Cerebellar cortex (tissue), 1 donor: ENCODE measurements at places on chromosomes 6 and 20.
A peak's percentile ranks its signal among the peaks of the same experiment; 100 is the strongest.

DNA sequence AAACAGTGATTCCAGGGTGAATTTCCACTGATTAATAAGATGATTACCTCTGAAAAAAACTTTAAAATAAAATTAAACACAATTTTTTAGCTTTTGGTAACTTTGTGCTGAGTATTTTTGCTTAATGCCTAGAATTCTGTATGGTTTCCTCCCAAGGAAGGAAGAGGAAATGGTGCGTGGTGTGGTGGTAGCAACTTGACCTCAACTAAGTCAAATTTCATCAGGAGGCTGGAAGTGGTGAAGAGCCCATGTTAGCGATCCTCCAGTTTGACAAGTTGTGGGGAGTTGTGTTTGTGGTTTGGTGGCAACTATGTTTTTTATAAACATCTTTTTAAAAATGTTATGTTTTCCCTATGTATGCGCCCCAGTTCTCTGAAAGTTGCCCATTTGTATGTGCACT, 5.0 kb upstream of the RTF2 start:
- no peak for DNase-seq

- no peak for DNase-seq
Measured at GRCh38 chr6:34178357-34179105, 32.6 kb upstream of the GRM4 start.

DNA sequence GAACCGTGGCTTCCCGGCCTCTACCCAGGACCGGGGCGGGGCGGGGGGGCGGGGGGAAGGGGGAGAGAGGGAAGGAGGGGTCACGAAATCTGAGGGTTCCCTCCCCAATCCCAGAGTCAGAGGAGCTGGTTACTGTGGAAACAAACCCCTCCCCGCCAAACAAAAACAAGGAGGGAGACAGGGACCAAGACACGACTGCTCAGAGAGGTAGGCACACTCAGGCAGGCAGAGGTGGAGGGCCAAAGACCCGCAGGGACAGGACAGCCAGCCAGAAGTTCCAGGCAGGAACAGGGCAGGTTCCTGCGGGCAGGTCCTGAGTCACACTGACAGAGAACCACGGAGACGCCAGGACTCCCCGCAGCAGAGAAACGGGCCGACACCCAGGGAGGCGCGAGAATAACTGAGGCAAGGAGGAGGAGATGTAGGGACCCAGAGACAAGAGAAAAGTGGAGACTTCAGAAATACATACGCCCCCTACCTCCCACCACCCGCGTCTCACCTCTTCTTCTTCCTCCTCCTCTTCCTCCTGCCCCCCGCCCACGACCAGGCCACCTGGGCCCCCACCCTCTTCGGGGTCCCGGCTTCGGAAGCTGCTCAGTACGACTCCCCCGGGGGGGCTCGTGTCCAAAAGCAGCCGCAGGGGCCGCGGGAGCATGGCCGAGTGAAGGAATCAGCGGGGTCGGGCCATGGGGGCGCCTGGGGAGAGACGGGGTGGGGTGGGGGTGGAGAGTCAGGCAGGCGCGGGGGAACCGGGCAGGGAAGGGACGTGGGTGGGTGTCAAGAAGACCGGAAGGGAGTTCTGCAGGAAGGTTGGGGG, 578 bp downstream of the RGL2 start:
- peak; percentile 87 for DNase-seq

DNA sequence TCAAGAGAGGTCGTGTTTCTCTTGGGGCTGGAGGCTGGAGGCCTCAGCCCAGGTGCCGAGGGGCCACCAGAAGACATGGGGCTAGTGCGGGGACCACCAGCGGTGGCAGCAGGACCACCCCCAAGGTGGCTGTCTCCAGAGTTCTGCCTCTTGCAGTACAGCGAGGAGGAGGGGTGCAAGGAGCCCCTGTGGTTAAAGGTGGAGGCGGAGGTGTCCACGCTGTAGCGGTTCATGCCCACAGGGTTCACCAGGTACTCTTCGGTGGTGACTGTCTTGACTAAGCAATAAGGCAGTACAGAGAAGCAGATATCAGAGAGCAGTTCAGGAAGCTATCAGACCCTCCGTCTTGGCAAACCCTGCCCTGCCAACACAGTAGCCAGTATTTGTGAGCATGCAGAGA, 103.4 kb downstream of the SCML4 start:
- DNase-seq: no peak

- DNase-seq: no peak
Measured at GRCh38 chr6:38579010-38579628, 60.6 kb downstream of the BTBD9 start.

DNA sequence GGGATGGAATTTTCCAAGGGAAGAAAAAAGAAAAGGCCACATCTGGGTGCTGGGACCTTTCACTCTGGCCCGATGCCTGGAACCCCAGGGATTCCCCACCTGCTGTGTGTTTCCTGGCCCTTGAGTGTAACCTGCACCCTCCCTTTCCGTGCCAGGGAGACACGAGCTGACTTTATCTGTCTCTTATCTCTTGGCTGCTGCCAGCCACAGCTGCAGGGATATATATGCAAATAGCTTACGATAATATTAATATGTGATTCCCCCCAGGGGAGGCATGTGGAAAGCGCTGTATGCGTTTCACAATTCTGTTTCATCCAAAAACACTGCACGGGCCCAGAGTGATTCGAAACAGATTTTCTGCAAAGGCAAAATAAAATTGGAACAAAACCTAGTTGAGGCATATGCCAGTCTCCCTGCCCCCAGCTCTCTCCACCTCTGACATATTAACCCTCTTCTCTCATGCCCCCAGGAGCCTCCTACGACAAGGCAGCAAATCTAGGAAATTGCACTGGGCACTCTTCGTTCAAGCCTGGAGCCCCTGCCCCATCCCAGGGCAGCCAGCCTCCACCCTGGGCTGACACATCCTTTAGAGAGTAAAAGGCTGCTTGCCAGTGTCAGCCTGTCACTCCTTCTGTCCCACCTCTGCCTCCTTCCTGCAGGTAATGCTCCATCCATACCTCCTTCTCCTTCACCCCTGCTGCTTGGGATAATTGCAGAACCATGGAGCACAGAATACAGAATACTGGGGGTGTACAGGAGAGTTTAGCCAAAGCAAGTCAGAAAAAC, 1.3 kb downstream of the RIPOR3 start:
- DNase-seq: no peak

DNA sequence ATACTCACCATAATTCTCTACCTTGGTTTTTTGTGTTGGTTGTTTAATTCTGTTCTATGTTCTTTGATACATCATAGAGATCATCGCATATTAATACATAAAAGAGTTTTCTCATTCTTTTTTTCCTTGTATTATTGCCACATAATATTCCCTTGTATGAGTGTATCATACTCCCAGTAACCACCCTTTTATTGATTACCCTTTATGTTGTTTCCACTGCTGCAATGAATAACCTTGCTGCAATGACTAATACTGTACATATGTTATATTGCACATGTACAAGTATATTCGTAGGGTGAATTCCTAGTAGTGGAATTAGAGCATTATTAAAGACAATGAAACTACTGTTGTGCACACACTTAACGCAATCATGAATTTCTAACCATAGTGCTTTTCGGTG, 9.1 kb upstream of the SF3B5 start:
- no peak for DNase-seq

DNA sequence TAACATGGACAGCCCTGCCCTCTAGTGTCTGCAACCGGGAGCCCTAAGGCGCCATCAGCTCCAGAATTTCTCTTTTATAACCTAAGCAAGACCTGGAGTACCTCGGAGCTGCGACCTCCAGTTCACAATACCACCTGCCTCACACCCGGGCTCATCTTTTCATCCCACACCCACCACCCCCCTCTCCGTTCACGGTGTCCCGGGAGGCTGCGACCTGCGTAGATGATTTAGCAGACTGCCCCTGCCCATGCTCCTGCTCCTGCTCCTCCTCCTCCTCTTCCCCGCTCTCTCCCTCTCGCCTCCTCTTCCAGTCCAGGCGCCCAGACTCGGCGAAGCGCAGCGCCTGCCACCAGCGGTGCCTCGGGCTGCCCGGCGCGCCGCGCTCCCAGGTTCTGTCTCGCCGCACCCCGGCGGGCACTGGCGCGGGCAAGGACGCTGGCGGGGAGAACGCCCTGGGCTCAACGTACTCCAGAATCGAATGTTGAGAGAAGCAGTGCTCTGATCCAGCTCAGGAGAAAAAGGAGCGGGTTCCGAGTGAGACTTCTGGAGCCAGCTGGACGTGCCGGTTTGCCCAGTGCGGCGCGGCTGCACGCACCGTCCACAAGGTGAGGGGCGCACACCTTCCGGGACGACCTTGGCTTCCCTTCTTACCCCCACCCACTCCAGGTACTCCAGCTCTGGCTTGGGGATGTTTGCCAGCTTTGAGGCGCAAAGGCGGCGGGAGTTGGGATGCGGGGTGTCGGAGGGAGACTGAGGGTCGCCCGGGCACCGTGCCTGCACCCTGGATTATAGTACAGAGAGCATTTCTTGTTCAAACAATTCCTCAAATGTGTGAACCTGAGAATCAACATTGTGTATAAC, at the start of gene HTR1E:
Gene HTR1E, plus strand, starts transcription at position 310 of the 861 bp plus-strand sequence. CDS start 77,807 bp downstream, outside the sequence.
- peak; percentile 84 for DNase-seq

DNA sequence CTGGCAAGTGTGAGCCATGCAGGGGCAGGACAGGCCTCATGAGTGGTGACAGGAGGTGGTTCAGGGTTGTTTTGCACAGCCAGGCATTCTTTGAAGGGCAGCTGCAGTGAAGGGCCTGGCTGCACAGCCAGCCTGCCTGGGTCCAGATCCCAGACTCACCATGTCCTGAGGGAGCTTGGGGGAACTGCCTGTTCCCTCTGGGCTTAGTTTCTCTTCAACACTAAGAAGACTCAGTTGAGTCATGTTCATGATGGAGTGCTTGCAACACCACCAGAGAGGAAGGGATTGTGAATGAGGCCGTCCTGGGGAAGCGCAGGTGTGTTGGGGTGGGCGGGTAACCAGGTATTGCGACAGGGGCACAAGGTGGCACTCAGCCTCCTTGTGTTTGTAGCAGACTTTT, 102.4 kb downstream of the CDH26 start:
- DNase-seq: no peak

GRCh38 chr6:30821862-30822784, 62.2 kb upstream of the DDR1 start:
- DNase-seq: peak; percentile 70

- no peak for DNase-seq
Measured at GRCh38 chr6:169289257-169289618, 35.6 kb upstream of the THBS2 start.

DNA sequence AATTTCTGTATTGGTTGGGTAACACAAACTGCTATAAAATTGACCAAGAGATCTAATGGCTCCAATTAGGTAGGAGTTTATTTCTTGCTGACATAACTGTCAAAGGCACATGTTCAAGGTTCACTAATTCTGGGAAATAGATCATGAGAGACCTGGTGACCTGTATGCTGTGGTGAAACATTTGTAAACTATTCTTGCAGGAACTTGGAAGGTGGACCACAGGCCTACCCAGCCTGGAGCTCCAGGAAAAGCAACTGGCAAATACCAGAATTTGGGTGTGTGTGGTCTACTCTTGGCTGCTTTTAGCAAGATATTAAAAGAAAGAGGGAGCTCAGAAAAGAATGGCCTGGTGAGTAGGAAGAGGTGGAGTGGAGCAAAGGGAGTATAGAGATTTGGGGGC, 184.6 kb downstream of the QKI start:
- DNase-seq: no peak

DNA sequence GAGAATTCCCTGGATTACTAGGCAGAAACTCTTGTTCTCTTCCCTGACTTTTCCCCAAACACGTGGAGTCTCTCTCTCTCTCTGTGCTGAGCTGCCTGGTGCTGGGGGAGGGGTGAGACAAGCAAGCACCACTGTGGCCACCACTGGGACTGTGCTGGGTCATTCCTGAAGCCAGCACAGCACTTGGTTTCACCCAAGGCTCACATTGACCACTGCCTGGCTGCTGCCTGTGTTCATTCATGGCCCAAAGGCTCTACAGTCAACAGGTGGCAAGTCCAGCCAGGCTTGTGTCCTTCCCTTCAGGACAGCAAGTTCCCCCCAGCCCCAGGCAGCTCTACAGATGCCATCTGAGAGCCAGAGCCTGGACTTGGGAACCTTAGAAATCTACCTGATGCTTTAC, 92.2 kb downstream of the CTNNBL1 start:
- DNase-seq: no peak

- DNase-seq: no peak
Measured at GRCh38 chr20:63129991-63130657, 85.8 kb downstream of the YTHDF1 start.
